Liver (tissue), 10 donors: ENCODE measurements at places on chromosomes 12 and 14. TPM values are rescaled to one million over a fixed set of nuclear protein-coding genes. Genes with fewer than 3 reads are reported as not detected.

GRCh38 chr12:116066381-116067230 lies 210.9 kb downstream of the MED13L start:
- peak; percentile 61 for DNase-seq

GRCh38 chr14:35637269-35637668 lies 103.3 kb downstream of the INSM2 start:
- no peak for DNase-seq

- no peak for DNase-seq
Measured at GRCh38 chr12:132170094-132170636, 25.9 kb downstream of the NOC4L start.

- no peak for DNase-seq
Measured at GRCh38 chr14:101247842-101248725, 313.2 kb upstream of the DIO3 start.

DNA sequence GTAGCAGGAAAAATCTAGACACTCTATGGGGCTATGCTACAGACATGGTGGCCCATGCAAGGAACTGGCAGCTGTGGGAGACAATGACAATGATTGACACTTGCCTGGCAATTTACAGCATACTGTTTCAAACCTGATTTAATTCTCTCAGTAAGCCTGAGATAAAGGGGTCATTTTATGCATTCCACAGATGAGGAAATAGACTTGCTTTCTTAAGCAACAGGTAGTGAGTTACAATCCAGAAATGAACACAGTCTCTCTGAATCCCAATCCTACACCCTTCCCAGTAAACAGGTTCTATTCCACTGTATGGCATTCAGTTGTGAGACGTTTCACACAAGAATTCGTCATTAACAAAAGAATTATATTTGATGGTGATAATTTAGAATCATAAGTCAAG lies 15.5 kb upstream of the PCNX1 start:
- DNase-seq = no peak

DNA sequence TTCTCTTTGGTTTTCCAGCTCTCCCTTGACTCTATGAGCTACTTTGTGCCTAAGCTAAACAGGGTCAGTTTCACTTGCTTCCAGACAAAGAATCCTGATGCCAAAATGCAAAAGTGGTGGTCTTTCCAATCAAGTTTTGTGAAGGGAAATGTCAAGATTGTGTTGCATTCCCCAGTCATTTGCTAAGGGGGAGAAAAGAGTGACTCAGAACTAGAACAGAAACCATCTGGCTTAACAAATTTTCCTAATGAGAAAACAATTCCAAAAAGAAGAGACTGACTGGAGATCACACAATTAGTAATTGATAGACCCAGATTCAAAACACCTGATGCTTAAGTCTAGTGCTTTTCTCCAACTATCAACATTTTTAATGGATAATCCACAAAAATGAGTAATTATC lies 235.1 kb upstream of the DIO2 start:
- DNase-seq = no peak

- DNase-seq = no peak
Measured at GRCh38 chr12:55862286-55862685, 19.6 kb upstream of the MMP19 start.

- no peak for DNase-seq
Measured at GRCh38 chr12:111741235-111741812, 25.4 kb upstream of the ALDH2 start.

DNA sequence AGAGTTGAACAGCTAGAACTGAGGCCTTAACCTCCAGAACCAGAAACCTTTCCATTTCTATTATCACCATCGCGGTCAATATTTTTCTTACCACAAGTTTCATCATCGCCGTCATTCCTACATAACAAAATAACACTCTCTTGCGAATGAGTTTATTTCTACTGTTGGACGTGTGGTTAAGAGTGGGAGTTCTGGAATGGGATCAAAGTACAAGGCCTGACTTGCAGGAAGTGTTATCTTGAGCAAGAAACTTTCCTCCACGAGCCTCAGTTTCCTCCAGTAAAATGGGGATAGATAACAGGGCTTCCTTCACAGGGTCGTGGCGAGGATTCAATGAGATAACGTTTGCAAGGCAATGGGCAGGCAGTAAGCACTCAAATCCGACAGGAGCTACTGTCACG lies 652 bp downstream of the SART3 start:
- no peak for DNase-seq

DNA sequence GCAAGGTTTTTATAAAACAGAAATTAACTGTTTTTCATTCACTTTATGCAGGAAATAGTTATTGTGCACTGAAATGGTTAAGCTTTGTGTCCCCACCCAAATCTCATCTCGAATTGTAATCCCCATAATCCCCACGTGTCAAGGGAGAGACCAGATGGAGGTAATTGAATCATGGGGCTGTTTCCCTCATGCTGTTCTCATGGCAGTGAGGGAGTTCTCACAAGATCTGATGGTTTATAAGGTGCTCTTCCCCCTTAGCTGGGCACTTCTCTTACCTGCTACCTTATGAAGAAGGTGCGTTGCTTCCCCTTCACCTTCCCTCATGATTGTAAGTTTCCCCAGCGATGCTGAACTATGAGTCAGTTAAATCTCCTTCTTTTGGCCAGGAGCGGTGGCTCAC lies 123.9 kb downstream of the TMTC2 start:
- no peak for DNase-seq

DNA sequence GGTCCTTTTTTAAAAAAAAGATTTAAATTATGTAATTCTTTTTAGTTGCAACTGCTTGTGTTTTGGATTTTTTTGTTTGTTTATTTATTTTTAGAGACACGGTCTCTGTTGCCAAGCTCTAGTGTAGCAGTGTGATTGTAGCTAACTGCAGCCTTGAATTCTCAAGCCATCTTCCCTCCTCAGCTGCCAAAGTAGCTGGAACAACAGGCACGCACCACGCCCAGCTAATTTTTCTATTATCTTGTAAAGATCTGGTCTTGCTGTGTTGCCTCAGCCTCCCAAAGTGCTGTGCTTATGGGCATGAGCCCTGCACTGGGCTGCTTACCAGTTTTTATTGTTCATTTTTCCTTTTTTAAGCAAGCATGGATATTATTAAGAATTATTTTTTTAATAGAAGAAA lies 10.6 kb upstream of the ART4 start:
- no peak for DNase-seq

DNA sequence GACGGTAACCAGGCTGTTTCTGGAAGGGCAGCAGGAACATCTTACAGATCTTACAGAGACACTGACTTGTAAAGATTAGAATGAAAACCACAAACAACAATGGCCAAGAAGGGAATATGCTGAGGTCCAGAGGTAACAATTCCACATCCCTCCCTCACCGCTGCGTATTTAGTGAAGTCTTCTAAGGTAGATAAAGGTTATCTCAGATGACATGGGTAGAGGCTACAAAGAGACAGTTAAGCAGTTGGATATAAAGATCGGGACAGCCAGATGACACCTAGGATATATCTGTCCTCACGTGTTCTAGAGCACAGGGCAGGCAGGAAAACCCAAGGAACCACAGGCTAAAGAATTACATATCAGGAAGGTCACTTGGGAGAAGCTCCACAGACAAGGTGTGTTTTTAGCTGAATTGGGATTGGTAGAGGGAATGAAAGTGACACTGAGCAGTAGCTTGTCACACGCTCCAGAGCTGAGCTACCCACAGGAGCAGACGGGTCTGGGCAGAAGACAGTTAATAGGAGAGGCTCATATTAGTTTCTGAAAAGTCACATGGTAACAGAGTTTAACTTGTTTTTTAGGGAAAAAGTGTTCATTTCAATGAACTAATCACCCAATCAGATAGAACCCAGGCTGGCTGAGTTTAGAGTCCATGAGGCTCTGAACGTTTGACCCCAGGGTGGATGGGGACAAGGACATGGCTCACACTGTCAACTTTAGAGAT lies 83.3 kb downstream of the MIA2 start:
- DNase-seq = no peak

- DNase-seq = no peak
Measured at GRCh38 chr14:77390188-77390587, 13.0 kb downstream of the SAMD15 start.

DNA sequence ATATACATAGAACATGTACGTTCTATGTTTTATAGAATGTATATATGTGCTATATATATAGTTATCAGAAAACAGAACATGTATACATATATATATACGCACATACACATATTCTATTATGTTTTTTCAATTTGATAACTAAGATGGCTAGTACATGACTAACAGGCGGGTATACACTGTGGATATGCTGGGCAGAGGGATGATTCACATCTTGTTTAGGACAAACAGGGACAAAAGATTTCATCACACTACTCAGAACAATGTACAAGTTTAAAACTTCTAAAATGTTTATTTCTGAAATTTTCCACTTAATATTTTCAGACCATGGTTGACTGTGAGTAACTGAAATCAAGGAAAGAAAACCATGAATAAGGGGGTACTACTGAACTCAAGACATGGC lies 17.4 kb downstream of the TIMELESS start:
- DNase-seq = no peak

DNA sequence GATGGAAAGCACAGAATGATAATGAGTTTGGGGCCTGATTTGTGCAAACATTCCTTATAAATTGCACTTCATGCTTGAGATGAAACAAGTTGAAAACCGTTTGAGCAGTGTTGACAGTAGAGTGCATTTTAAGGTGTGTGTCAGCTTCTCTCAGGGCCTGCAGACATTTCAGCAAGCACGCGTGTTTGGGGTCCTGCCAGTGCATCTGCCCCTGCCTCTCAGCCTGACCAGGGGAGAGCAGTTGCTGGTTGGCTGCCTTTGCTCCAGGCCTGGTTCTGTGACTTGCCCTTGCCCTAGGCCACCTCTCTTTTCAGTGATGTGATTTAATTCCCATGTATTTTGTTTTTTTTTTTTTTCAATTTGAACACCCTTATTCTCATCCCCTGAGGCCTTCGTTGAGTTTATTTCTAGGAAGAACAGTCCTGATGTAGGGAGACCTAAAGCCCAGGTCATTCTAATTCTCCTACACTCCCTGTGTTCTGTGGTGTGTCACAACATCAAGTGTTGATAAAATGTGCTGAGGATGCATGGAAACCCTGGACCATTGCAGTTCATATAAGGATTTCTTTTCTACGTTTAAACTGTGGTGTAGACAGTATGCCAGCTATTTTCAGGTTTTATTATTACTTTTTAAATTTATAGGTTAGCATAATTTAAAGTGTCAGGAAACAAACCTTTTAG lies 40.1 kb upstream of the AMN start:
- no peak for DNase-seq

GRCh38 chr12:57270966-57271470 lies 20.0 kb upstream of the STAC3 start:
- DNase-seq = no peak

The LIN7A gene
- 6.0 TPM for polyA plus RNA-seq

The SERPINA4 gene
- polyA plus RNA-seq = 67.6 TPM
